Diencephalon (tissue), 1 donor: ENCODE measurements at places on chromosomes 16 and 17. TPM values are rescaled to one million over a fixed set of nuclear protein-coding genes. Genes with fewer than 3 reads are reported as not detected.

Gene CDH5
- total RNA-seq, result 9.9 TPM

Gene CCL15
- total RNA-seq, result not detected

Gene AGRP
- total RNA-seq, result not detected

Gene KRT23
- 0.46 TPM for total RNA-seq

Gene PLLP
- total RNA-seq, result 3.9 TPM

Gene SLC5A10
- not detected for total RNA-seq

Gene EDC4
- 52.4 TPM for total RNA-seq

Gene C1QTNF8
- total RNA-seq, result not detected

Gene INO80E
- total RNA-seq, result 27.7 TPM

Gene RPS2
- total RNA-seq, result 1,359 TPM

Gene NTN3
- total RNA-seq, result 5.1 TPM

Gene TBC1D3E
- not detected for total RNA-seq

Gene HIGD1B
- 4.8 TPM for total RNA-seq

Gene MT1A
- not detected for total RNA-seq

Gene BRIP1
- total RNA-seq, result 7.6 TPM

Gene SOCS1
- 1.8 TPM for total RNA-seq

Gene RTN4RL1
- 14.3 TPM for total RNA-seq

Gene ABCC3
- 0.46 TPM for total RNA-seq

Gene ACSM2A
- total RNA-seq, result not detected

Gene RSKR
- total RNA-seq, result 15.9 TPM

Gene CCL1
- not detected for total RNA-seq

Gene LRRC3C
- not detected for total RNA-seq

Gene FBXL16
- 10.8 TPM for total RNA-seq

Gene CD300E
- total RNA-seq, result not detected

Gene RAPGEFL1
- 23.8 TPM for total RNA-seq

Gene ACSM3
- 2.1 TPM for total RNA-seq

Gene EVPLL
- total RNA-seq, result 0.69 TPM

Gene RAMP2
- 16.6 TPM for total RNA-seq

Gene SLC13A2
- total RNA-seq, result not detected

Gene CWC25
- total RNA-seq, result 10.6 TPM
